ENCODE measurements at places on chromosomes 1 and 21. TPM values are rescaled to one million over a fixed set of nuclear protein-coding genes. Genes with fewer than 3 reads are reported as not detected.

Gene AIM2
- 11.5 TPM for polyA plus RNA-seq

Gene CATSPERE
- 5.6 TPM for polyA plus RNA-seq

Gene EFHD2
- 13.8 TPM for polyA plus RNA-seq

Gene ACTA1
- polyA plus RNA-seq: not detected

Gene DENND2D
- not detected for polyA plus RNA-seq

Gene ETNK2
- polyA plus RNA-seq: 26.3 TPM

Gene RHD
- not detected for polyA plus RNA-seq

Gene CPT2
- 5.2 TPM for polyA plus RNA-seq

Gene CDCA8
- 1.0 TPM for polyA plus RNA-seq

Gene C1QTNF12
- polyA plus RNA-seq: not detected

Gene TIE1
- not detected for polyA plus RNA-seq

Gene BRINP3
- polyA plus RNA-seq: 3.7 TPM

Gene CD1B
- not detected for polyA plus RNA-seq

Gene TINAGL1
- polyA plus RNA-seq: 1.0 TPM

Gene OR2T3
- polyA plus RNA-seq: not detected

Gene DENND2C
- 0.18 TPM for polyA plus RNA-seq

Gene MRPS21
- 170 TPM for polyA plus RNA-seq

Gene ITLN1
- not detected for polyA plus RNA-seq

Gene NBL1
- 9.9 TPM for polyA plus RNA-seq

Gene CYYR1
- polyA plus RNA-seq: 0.58 TPM

Gene SERPINC1
- not detected for polyA plus RNA-seq

Gene CRYAA
- polyA plus RNA-seq: not detected

Gene TNFAIP8L2
- not detected for polyA plus RNA-seq

Gene KCNE2
- 0.25 TPM for polyA plus RNA-seq

Gene KLHL20
- 33.2 TPM for polyA plus RNA-seq

Gene FBXO42
- polyA plus RNA-seq: 30.1 TPM

Gene SOX13
- 1.7 TPM for polyA plus RNA-seq

Gene PLEKHM2
- 39.5 TPM for polyA plus RNA-seq

Gene RAB7B
- polyA plus RNA-seq: not detected

Gene BTBD8
- polyA plus RNA-seq: 38.6 TPM

Gene ACADM
- polyA plus RNA-seq: 230 TPM

Gene SLC27A3
- polyA plus RNA-seq: 38.2 TPM

Gene NCSTN
- polyA plus RNA-seq: 21.0 TPM

Gene LAMB3
- 5.8 TPM for polyA plus RNA-seq

Gene HSPA6
- polyA plus RNA-seq: 2.6 TPM

Gene KLF17
- polyA plus RNA-seq: not detected

Gene TMPRSS15
- polyA plus RNA-seq: 0.18 TPM

Gene CFHR3
- not detected for polyA plus RNA-seq

Gene DDX59
- 21.0 TPM for polyA plus RNA-seq

Gene ZFYVE9
- 21.6 TPM for polyA plus RNA-seq

Gene HOOK1
- 27.5 TPM for polyA plus RNA-seq

Gene ACTN2
- polyA plus RNA-seq: 6.1 TPM
